ENCODE measurements at places on chromosomes 6 and 20.

DNA sequence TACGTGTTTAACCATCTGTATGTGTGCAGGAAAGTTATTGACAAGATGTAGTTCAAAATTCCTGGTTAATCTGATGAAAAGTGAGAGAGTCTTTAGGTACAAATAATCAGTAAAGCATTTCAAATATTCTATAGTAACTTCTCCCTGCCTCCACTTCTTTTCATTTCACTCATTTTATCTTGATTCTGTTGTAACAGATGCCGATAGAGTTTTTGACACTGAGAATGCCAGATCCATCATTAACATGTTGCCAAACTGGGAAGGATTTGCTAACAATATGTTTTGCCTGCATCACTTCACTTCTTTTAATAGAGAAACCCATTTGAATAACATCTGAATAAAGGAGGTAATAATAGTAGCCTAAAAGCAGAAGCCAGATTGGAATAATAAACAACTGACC lies 20.4 kb upstream of the DEFB112 start:
- DNase-seq: no peak

GRCh38 chr6:24060982-24061754 lies 64.8 kb upstream of the NRSN1 start:
- no peak for DNase-seq

- no peak for DNase-seq
Measured at GRCh38 chr6:125812394-125813292, 21.9 kb downstream of the NCOA7 start.

- DNase-seq: peak; percentile 57
Measured at GRCh38 chr6:143677891-143678791, at the start of gene PHACTR2. TSS of gene PHACTR2 (plus strand) at chr6:143677965. CDS start at chr6:143678164, 199 bp downstream.

- DNase-seq: no peak
Measured at GRCh38 chr6:89351671-89352277, 748 bp downstream of the UBE2J1 start.

DNA sequence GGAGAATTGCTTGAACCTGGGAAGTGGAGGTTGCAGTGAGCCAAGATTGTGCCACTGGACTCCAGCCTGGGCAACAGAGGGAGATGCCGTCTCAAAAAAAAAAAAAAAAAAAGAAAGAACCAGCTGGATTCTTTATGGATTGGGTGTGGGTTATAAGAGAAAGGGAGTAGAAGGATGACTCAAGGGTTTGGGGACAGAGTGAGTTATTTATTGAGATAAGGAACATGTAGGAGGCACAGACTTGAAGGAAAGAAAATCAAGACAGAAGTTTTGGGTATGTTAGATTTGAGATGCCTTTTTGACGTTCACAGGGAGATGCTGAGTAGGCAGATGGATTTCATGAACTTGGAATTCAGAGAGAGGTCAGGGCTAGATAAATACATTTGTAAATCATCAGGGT lies 47.6 kb downstream of the KIZ start:
- no peak for DNase-seq

DNA sequence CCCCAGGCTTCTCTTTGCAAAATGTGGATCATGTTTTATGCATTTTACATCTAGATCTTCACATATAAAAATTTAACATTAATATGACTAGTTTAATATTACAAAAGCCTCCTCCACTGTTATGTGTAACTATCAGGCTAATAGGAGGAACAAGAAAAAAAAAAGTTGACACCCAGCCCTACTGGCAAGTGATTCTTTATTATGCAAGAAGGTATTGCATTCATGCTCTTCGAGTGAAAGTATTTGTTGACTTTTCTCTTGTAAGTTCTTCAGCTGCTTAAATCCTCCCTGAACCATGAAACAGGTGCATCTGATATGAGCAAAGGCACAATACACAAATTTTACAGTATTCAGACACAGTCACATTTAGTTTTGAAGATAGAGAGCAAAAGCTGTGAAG lies 716 bp upstream of the HLA-DQB2 start:
- DNase-seq: no peak

GRCh38 chr6:150083839-150084238 lies 14.9 kb upstream of the ULBP3 start:
- no peak for DNase-seq

DNA sequence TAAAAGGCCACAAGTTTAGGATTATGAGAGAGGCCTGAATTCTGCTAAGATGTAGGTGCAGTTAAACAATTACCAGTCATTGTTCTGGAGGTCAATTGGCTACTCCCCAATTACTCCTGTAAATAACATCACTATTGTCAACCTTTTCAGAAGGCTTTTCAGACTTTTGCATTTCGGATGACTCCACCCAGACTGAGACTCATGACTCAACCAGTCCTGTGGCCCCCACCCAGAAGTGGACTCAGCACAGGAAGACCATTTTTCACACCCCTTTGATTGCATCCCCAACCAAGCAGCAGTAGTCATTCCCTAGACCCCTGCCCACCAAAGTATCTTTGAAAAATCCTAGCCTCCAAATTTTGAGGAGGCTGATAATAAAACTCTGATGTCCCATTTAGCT lies 139.3 kb upstream of the SLC22A16 start:
- DNase-seq: no peak

- DNase-seq: no peak
Measured at GRCh38 chr6:13566500-13566899, 7.9 kb upstream of the SIRT5 start.

DNA sequence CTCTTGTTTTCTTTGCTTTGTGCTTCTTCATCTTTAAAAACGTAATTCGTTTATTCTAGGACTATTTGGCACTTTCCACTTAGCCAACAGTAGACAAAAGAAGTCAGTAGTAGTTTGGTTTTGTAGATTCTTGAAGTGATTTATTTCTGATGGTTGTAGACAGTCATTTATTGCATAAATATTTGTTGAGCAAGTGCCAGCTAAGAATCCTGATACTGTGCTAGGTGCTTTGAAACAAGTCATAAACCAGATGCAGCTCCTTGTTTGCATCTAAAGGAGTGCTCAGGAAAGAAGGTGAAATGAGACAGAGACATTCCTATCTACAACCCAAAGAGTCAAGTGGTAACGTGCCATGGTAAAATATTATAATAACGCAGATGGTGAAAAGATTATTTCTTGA lies 469.1 kb downstream of the GJA1 start:
- DNase-seq: no peak

DNA sequence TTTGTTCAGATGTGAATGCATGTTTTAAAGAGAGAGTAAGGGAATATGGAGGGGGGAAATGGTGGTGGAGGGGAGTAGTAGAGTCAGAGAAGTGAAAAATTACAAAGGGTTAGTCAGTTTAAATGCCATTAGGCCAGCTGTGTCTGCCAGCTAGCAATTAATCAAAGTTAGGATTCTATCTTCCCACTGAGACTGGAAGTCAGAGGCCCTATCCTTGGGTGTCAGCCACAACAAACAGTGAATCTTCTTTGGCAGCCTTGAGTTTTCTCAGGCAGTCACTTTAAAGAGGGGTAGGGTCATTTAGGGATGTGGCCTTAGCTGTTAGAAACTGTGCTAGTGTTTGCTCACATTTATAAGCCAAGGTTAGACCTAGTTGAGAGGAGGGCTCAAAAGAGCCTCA lies 120.5 kb upstream of the BTBD3 start:
- DNase-seq: no peak

DNA sequence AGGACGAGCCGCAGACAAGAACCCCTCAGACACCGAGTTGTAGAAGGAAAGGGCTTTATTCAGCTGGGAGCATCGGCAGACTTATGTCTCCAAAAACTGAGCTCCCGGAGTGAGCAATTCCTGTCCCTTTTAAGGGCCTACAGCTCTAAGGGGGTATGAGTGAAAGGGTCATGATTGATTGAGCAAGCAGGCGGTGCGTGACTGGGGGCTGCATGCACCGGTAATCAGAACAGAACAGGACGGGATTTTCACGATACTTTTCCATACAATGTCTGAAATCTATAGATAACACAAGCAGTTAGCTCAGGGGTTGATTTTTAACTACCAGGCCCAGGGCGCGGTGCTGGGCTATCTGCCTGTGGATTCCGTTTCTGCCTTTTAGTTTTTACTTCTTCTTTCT lies 226.4 kb upstream of the PLCB4 start:
- DNase-seq: no peak

GRCh38 chr20:9508696-9509178 lies 5.7 kb upstream of the LAMP5 start:
- no peak for DNase-seq

DNA sequence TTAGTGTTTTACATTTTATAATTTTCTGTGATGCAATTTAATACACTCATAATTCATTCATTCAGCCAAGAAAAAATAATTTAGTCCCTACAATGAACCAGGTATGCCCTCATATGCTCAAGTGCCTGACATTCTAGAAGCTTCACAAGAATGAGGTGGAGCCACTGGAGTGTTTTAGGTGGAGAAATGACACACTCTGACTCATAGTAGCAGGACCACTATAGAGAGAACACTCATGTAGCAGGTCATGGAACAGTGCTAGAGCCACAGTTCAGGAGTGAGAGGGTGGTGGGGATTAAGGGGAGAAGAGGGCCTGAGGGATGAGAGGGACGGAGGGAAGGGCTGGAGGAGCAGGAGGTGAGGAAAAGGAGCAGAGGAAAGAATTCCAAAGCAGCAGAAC lies 1.4 kb upstream of the HLA-G start:
- no peak for DNase-seq

GRCh38 chr20:23029324-23029723 lies 5.8 kb upstream of the SSTR4 start:
- DNase-seq: no peak

DNA sequence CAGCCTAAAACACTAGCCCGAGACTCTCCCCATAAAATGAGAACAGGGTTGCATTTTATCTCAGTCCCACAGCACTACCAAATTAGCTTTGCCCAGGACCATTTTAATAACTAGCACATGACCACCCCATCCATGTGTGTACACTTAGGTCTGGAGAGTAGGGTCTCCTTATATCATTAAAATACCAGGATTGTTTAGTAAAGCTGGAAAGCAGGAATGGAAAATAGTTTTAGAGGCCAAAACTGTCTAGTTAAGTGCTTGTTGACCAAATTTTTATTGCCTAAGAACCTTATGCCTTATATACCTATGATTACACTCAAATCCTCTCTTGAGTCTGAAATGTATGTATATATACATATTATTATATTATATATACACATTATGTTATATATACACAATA lies 608.4 kb downstream of the HDGFL1 start:
- no peak for DNase-seq

DNA sequence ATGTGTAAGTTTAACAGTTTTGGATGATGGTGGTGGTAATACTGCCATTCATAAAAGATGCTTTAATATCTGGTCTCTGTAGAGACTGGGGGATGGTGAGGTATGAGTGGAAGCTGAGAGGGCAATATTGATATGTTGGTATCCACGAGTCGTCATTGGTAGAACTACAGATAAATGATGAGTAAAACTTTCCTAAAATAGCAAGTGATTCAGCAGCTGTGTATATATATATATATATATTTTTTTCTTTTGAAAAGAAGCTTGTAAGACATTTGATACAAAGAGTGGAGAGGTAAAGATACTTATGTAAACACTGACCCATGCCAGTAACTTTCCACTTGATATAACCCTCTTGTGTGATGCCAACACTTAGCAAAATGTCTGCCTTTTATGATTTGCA lies 41.7 kb upstream of the CITED2 start:
- no peak for DNase-seq

DNA sequence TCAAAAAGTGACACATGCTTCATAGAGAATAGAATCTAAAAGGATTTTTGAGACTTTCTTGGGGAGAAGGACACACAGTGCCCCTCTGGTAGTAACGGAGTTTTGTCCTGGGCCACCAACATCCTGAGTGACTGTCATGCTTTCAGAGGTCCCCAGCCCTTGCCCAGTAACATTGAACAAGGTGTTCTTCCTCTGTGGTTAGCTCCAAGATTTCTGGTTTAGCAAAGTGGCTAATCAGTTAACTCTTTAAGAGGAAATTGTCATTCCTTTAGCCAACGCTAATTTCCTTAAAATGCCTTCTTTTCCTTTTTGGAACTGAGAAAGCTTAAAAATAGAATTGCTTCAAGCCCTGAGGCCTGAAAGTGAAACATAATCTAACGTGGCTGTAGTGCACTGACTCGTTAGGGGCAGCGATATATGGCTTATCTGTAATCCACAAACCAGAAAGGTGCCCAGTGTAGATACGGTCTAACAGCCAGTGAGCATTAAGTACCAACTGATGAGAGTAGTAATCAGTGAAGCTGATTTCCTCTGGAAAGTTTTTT lies 7.8 kb downstream of the E2F3 start:
- no peak for DNase-seq

- DNase-seq: no peak
Measured at GRCh38 chr6:92586236-92586977, 833.0 kb downstream of the EPHA7 start.

DNA sequence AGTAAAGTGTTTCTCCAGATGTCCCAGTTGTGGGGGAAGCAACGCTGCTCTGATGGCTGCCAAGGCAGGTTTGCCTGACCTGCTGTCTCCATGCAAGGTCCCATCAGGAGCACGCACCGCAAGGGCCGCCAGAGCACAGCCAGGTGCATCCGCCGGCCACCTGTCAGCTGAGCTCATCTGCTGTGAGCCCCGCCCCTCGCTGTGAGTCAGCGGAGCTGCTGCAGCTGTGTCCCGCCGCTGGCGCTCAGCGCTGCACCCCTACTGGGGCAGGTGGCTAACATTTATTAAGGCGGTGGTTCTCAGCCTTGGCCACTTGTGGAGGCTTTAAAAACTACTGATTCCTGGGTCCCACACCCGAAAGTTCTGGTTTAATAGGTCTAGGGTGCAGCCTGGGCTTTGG lies 225.7 kb downstream of the UST start:
- DNase-seq: peak; percentile 6

GRCh38 chr20:62354811-62355341 lies 12.2 kb downstream of the LAMA5 start:
- no peak for DNase-seq

GRCh38 chr6:12369781-12370262 lies 79.7 kb downstream of the EDN1 start:
- DNase-seq: no peak

GRCh38 chr6:129605967-129606366 lies 104.0 kb downstream of the ARHGAP18 start:
- DNase-seq: no peak

DNA sequence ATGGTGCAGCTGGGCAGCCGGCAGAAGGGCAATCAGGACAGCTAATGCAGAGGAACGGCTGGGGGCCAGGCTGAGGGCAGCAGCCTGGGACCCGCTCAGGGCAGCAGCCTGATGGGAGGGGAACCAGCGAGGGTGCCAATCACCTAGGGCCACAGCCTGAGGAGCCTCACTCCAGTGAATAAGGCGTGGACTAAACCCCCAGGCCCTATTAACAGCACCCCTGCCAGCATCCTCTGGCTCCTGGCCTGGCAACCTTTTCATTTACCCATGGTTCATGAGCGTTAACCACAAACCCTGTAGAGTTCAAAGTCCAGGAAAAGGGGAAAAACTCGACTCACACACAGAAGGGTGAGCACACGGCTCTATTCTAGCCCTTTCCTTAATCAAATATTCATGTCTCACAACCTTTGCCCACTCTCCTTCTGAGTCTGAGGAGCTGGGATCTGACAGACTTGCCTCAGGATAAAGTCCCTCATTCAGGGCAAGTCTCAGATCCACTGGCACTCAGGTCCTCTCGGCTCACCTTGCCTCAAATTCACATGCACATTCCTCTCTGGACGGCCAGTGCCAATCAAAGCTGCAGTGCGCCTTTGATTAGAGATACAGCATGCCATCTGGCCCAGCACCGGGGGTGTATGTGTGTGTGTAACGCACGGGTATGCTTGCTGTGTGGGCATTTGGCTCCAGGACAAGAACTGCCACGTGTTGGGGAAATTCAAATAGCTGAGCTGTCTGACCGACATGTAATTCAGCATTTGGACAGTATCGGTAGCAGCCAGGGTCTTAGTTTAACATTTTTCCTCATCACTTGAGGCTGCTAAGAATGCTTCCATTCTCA lies 86.9 kb upstream of the TRAF3IP2 start:
- no peak for DNase-seq
